Small intestine (tissue), 16 donors: ENCODE measurements at places on chromosomes 13 and 19.
A peak's percentile ranks its signal among the peaks of the same experiment; 100 is the strongest.

DNA sequence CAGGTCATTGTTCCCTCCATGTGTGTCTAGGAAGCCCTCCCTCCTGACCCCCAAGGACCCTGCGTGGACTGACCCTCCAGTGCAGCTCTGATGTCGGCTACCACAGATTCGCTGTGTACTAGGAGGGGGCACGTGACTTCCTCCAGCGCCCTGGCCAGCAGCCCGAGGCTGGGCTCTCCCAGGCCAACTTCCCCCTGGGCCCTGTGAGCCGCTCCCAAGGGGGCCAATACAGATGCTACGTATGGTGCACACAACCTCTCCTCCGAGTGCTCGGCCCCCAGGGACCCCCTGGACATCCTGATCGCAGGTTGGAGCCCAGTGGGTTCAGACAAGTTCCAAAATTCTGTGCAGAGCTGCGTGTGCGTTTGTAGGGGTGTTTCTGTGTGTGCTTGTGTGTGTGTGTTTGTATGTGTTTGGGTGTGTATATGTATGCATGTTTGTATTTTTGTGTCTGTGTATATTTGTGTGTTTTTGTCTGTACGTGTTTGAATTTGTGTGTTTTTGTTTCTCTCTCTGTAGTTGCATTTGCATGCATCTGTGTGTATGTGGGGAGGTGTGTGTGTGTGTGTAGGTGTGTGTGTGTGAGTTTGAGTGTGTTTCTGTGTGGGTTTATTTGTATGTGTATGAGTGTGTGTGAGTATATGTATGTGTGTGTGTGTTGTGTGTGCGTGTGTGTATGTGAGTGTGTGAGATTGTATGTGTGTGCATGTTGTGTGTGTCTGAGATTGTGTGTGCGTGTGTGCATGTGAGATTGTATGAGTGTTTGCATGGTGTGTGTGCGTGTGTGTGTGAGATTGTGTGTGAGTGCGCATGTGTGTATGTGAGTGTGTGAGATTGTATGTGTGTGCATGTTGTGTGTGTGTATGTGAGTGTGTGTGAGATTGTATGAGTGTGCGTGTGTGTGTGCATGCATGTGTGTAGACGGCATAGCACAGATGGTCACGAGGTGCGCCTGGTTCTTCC is 21.4 kb upstream of the LILRA2 start:
- DNase-seq = no peak

DNA sequence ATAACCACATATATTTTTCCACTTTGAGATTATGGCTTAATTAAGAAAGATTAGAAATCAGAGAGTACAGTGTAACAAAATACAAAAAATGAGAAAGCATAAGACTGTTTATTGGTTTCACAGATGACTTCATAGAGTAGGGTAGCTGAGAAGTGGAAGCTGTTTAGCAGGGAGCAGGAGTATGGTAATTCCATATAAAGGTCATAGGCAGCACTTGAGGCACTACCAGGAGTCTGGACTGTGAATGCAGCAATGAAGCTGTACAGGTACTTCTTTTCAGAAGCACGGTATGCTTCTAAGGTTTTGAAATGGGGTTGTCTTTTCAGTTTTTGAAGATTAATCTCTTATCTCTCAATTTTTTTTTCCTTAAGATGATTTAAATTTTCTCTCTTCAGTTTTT is 69.2 kb downstream of the MICU2 start:
- no peak for DNase-seq

- no peak for DNase-seq
Measured at GRCh38 chr19:39182174-39182505, 14.6 kb upstream of the NCCRP1 start.

- peak; percentile 99 for DNase-seq
Measured at GRCh38 chr19:38304866-38305429, 897 bp downstream of the C19orf33 start.

- DNase-seq = no peak
Measured at GRCh38 chr19:7522923-7523667, 671 bp downstream of the MCOLN1 start.

GRCh38 chr19:55253842-55254624 is 4.8 kb downstream of the PPP6R1 start:
- no peak for DNase-seq

DNA sequence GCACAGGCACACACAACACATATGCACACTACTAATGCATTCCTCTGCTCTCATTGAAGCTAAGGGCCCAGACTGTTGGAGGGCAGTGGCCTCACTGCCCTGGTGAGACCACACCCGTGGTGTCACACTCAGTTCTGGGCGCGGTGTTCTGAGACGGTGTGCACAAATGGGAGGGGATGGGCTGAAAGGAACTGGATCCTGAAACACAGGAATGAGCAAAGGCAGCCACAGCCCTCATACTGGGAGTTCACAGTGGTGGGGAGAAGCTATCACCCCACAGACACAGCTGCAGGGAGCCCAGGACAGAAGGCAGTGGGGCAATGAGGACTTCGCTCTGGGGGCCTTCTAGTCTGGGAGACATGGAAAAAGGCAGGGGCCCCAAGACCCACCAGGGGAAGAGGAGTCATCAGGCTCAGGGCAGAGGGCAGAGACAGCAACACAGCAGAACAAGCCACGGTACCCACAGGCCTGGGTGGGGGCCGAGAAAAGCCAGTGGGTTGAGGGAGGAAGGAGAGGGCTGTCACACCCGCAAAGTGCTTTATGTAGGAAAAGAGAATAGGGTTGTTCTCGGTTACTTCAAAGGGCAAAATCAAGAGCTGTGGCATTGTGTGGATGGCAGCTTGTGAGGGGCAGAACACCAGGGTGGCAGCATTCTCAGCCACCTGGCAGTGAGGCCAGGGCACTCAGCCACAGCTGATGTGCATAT is 75.4 kb upstream of the GPR183 start:
- peak; percentile 69 for DNase-seq

GRCh38 chr19:55962186-55962585 is 14.6 kb downstream of the NLRP8 start:
- DNase-seq = no peak

- no peak for DNase-seq
Measured at GRCh38 chr13:41782086-41782485, 178.8 kb downstream of the VWA8 start.
